ENCODE measurements at places on chromosomes 13 and 19.

DNA sequence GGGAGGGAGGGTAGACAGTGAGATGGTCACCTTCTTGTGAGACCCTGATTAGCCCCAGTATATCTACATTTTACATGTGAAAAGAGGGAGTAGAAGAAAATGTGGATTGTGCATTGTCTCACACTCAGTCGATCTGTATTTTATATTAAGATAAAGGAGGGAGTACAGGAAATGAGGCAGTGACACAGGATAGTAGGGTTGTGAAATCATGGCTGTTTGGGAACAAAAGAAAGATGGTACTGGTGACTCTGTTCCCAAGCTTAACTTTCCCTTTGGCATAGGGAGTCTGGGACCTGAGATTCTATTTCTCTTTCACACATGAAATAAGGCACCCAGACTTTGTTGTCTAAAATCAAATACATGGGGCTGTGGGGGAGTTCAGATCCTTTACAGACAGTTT lies 194.7 kb downstream of the ABCC4 start:
- DNase-seq: no peak

GRCh38 chr13:49225223-49226042 lies 5.3 kb downstream of the MLNR start:
- DNase-seq: no peak

- no peak for DNase-seq
These were observed 7.6 kb downstream of the MTIF3 start for GRCh38 chr13:27442797-27443196.

- no peak for DNase-seq
These were observed 54.5 kb downstream of the GPR180 start for GRCh38 chr13:94656176-94656575.

- no peak for DNase-seq
These were observed 11.1 kb downstream of the LMO7 start for GRCh38 chr13:75647126-75647784.

- peak; percentile 74 for DNase-seq
These were observed 547 bp upstream of the INTS6 start for GRCh38 chr13:51453207-51453958.

DNA sequence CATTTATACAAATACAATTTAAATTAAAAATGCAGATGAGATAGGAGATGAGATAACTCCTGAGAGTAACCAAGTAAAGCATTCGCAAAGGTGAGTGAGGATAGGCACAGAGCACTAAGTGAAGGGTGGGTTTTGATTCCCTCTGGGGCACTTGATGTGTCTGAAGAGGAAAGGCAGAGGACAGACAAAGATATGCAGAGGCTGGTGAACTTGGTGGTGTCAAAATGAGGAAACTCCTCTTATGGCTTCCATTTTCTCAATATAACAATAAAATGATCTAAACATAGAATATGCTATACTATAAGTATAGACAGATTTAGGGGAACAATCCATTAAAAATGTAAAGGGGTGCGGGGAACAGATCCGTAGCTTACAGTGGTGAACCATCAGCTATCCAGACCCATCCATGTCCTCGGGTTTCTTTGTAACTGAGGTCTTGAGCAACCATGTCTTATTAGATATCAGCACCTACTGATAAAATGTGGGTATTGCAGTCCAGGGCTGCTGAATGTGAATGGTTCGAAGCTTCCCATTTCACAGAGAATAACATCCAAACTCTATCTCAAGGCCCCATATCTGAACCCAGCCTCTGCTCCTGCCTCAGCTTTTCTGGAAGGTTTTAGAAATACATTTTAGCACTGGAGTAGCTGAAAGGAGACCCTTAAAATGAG lies 73.9 kb upstream of the SLC10A2 start:
- no peak for DNase-seq

DNA sequence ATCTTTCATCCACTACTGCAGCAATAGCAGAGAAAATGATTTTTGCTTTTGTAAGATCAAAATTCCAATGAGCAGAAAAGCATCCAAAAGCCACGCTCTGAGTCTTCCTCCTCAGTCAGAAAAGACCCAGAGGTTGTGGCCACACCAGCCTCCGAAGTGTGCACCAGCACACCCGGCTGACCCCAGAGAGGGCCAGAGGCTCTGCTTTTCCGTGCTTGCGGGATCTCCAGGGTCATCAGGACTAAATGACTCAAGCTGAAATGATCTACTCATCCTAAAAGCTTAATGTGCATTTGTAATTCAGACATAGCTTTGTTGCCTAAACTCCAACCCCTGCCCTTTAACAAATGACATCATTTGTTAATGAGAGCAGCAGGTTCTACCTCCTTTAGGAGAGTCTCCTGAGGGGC lies 16.5 kb downstream of the RXFP2 start:
- DNase-seq: no peak

DNA sequence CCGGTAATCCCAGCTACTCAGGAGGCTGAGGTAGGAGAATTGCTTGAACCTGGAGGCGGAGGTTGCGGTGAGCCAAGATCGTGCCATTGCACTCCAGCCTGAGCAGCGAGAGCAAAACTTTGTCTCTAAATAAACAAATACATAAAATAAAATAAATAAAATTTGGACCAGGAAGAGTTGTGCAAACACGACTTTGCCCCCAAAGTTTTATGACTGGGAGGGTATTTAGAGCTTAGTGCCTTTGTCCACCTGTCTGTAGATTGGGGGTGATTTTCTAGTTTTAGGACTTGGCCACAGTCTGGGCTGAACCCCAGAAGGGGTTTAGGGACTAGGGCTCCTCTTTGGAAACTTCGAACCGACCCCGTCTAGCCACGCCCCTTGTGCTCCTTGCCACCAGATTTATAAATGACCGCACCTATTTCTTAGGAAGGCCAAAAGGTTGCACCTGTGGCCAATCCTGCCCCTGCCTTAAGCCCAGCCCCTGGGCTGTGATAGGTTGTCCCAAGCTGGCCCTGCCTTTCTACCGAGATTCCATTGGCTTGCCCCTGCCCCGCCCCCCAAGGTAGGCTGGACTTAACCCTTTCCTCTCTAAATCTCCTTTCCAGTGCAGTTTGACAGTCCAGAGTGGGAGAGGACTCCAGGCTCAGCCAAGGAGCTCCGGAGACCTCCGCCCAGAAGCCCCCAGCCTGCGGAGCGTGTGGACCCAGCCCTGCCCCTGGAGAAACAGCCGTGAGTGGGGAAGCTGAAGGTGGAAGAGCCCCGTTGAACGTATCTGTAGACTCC lies 5.3 kb downstream of the SHD start:
- no peak for DNase-seq

DNA sequence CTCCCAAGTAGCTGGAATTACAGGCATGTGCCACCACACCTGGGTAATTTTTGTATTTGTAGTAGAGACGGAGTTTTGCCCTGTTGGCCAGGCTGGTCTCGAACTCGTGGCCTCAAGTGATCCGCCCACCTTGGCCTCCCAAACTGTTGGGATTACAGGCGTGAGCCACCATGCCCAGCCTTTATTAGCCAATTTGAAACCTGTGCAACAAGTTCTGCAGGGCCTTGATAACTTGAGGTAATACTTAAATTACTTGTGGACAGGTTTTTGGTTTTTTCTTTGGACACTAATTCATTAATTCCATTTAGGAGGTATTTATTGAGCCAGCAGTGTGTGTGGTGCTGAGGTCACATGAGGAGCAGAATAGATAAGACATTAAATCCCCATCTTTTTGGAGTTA lies 39.5 kb downstream of the ARHGAP35 start:
- no peak for DNase-seq

- no peak for DNase-seq
These were observed 461 bp upstream of the TM9SF2 start for GRCh38 chr13:99500839-99501183.

DNA sequence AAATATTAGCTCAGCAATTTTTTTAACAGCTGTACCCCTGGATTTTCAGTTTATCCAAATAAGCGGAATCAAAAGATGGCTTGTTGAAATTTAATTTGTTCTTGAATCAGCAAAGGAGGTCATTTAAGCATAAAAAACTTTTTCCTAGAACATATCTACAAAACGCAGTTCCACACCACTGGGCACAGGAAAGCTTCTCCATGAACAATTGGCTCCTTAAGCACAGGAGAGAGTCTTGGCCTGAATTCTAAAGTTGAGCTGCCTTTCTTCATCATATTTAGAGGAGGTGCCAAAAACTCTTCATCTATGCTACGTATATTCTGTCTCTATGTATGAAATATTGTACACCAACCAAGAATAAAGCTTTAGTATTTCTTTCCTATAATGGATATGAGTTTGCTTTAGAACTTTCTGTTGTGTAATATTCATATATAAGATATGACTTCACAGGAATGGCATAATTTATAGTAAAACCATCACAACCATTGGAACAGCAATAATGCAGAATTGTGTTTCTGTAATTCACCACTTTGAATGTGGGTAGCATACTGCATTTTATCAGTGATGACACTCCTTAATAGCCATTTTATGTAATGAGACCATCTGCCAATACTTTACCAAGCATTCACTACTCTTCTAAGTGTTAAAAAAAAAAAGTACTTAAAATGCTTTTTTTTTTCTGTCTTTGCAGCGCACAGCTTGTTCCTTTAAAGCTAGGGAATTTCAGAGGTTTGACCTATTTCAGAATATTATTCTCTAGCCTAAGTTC lies 263.7 kb downstream of the SLITRK6 start:
- DNase-seq: no peak

DNA sequence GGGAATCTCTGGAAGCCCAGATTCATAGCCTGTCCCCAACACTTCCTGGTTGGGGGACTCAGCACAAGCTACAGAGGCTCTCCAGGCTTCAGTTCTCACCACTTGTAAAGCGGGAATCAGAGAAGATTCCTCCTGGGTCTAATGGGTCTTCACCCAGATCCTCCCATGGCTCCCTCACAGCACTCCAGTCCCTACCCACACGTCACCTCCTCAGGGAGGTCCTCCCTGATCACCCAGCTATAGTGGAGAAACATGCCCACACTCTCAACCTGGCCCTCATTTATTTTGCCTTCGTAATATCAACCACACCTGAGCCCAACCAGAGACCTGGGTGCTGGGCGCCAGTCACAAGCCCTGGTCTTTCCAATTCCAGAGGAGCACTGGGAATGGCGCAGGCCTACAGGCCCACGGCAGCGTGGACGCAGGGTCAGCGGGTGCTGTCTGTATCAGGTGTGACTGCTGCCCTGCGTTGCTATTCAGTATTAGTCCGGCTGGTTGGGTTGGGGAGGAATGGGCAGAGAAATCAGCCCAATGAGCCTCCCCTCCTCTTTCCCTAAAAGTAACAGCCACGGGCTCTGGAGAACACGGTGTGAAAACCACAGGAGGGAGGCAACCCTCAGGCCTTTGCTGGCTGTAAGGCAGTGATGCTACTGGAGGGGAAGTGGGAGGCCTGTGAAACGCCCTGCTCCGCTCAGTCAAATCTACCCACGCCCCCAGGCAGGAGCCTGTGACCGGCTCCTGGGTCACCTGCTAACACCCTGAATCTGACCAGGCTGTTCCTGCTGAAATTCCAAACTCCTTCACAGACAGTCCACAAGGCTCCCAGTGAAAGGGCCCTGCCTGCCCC lies 5.2 kb downstream of the AKT2 start:
- no peak for DNase-seq

DNA sequence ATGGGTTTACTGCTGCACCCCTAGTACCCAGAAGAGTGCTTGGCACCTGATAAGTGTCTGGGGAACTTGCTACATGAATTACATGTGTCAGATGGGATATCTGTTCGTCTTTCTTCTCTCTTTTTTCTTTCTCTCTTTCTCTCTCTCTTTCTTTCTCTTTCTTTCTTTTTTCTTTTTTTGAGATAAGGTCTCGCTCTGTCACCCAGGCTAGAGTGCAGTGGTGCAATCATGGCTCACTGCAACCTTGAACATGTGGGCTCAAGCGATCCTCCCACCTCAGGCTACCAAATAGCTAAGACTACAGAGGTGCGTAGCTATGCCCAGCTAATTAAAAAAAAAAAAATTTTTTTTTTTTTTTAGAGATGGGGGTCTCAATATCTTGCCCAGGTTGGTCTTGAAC lies 6.1 kb downstream of the CADM4 start:
- DNase-seq: no peak

GRCh38 chr13:96090240-96091101 lies 564 bp downstream of the HS6ST3 start:
- DNase-seq: no peak

- no peak for DNase-seq
These were observed 627.7 kb downstream of the FGF9 start for GRCh38 chr13:22298530-22298929.

DNA sequence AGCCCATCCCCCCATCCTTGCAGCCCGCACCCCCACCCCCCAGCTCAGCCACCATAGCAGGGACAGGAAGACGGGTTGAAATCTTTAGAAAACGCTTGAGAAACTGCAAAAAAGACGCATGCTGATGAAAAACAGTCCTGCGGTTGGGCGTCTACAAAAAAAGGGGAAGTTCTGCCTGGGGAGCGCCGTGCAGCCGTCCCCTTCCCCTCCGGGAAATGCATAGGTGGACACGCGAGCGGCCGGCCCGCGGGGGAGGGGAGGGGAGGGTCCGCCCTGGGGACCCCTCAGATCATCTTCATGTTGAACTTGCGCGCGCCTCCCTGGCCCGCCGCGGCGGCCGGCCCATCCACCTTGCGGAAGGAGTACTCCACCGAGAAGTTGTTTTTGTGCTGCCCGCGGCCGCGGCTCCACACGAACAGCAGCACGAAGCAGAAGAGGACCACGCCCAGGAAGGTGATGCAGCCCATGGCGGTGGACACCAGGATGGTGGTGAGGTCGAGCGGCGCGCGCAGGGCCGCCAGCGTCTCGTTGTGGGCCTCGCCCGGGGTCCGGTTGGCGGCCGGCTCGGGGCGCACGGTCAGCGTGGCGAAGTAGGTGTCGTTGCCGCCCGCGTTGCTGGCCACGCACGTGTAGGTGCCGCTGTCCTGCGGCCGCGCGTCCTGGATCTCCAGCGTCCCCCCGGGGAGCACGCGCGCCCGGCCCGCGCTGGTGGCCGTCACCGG lies 7.9 kb upstream of the PEAK3 start:
- DNase-seq: no peak

- DNase-seq: no peak
These were observed 155.5 kb downstream of the PCCA start for GRCh38 chr13:100244431-100244830.

GRCh38 chr13:66994517-66995202 lies 235.5 kb downstream of the PCDH9 start:
- no peak for DNase-seq

DNA sequence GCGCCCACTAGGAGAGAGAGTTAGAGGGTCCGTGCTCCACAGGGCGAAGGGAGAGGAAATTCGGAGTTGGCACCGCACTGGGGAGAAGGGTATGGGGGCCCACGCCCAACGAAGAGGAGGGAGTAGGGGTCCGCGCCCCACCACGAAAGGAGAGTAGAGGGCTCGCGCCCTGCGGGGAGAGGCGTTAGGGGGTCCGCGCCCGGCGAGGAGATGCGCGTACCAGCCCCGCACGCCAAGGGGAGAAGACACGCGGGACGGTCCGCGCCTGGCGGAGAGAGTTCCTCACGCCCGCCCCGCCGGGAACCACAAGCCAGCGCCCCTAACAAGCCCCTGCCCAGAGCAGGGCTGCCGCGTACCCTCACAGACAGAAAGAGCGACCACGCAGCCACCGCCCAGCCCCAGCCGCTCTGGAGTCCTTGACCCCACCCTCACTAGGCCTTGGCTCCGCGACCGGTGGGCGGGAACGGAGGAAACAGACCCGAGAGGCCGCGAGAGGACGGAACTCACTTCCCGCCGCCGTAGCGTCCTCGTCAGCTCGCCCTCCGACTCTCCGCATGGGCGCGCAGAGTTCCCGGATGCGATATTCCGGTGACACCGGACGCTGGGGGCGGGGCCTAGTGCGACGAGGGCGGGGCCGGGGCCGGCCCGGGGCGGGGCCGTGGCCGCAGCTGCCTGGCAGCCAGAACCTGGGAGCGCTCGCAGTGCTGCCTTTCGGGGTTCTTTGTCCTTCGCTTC lies 20.0 kb upstream of the ZSCAN18 start:
- no peak for DNase-seq

GRCh38 chr19:4453232-4454179 lies 4.1 kb downstream of the UBXN6 start:
- DNase-seq: no peak

- DNase-seq: no peak
These were observed 9.8 kb upstream of the LIN7B start for GRCh38 chr19:49104229-49104864.

Measured in stimulated activated CD4-positive, alpha-beta T cell treated with anti-CD3 and anti-CD28 coated beads, Interleukin-12 subunit alpha, Interleukin-12 subunit beta, amount 100 ng/mL, for 4 hours (primary cell).